Activated naive CD4-positive, alpha-beta T cell treated with Interleukin-2 at 50 U/mL for 16 hours (primary cell): ENCODE measurements at places on chromosomes 5 and 9.

GRCh38 chr5:140327589-140327988 lies 18.8 kb downstream of the HBEGF start:
- DNase-seq = no peak

GRCh38 chr9:38639577-38639940 lies 19.2 kb upstream of the ANKRD18A start:
- DNase-seq = no peak

- DNase-seq = no peak
Measured at GRCh38 chr9:106758911-106759310, 104.1 kb upstream of the ZNF462 start.

GRCh38 chr9:38289236-38289865 lies 103.2 kb upstream of the ALDH1B1 start:
- DNase-seq = no peak

DNA sequence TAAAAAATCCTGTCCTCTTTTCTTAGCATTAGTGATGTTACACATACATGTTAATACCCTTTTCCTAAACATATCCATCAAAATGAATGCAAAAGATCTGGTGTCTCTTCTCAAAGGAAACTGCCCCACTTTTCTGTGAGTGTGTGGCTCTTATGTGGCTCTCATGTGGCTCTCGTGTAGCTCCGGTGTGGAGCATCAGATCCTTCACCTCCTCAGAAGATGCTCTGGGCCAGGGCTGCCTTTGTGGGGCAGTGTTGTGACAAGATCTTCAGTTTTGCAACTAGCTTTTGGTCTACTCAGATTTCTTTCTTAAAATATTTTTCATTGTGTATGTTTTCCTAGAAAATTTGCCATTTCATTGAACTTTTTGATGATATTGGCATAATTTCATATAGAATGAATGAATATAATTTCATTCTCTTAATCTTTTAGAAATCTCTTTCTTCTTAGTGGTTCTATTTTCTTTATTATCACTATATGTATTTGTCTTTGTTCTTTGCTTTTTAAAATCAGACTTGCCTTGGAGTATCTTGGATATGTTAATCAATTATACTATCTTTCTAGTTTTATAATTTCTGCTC lies 19.4 kb downstream of the GARNL3 start:
- peak; percentile 9 for DNase-seq

- DNase-seq = no peak
Measured at GRCh38 chr9:137417161-137418021, 5.6 kb downstream of the EXD3 start.

- no peak for DNase-seq
Measured at GRCh38 chr5:79811081-79811480, 121.4 kb downstream of the CMYA5 start.

- DNase-seq = no peak
Measured at GRCh38 chr9:107285286-107285685, 2.2 kb downstream of the RAD23B start.

GRCh38 chr5:36719282-36719681 lies 112.9 kb downstream of the SLC1A3 start:
- DNase-seq = no peak

- DNase-seq = no peak
Measured at GRCh38 chr5:41925555-41925951, 472 bp downstream of the FBXO4 start.

GRCh38 chr9:112043423-112043822 lies 131.7 kb downstream of the SUSD1 start:
- DNase-seq = no peak

- DNase-seq = no peak
Measured at GRCh38 chr5:64895748-64896147, 127.0 kb downstream of the CWC27 start.

DNA sequence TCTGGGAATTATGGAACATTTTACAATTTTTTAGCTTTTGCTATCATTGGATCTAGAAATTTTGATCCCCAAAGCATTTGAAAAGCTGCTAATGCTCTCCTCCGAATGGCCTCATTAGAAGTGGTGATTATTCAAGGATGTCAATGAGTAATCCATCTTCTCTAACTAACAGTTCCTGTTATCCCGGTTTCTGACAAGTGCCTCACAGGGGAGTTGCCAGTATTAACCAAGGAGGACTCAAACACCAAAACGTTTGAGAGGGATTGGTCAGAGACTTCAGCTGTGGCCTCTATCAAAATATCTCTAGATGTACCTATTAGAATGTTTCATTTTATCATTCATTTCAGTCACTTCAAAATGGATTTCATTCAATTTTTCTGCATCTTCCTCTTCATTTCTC lies 208.3 kb upstream of the ITGA1 start:
- no peak for DNase-seq

DNA sequence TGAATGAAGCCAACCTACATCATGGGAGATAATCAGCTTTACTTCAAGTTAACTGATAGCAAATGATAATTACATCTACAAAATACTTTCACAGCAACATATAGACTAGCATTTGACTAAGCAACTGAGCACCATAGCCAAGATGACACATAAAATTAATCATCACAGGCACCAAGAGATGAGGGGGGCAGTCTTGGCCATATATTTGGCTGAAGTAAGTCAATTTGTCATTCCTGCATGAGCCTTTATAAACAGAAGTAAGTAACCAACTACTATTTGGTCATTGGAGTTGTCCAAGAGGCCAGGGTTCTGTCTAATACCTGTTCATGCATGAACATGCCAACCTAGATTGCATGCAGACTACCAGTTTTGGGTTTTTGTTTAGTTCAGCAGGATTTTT lies 53.6 kb downstream of the PDCD1LG2 start:
- DNase-seq = no peak

GRCh38 chr5:160923411-160923810 lies 71.4 kb upstream of the ATP10B start:
- DNase-seq = no peak
